Jurkat, Clone E6-1 (cell line): ENCODE measurements at places on chromosomes 1 and 21.

- DNase-seq = no peak
Measured at GRCh38 chr1:236543065-236543669, 19.4 kb downstream of the LGALS8 start.

GRCh38 chr21:16180614-16181013 lies 450.8 kb downstream of the USP25 start:
- DNase-seq = no peak

DNA sequence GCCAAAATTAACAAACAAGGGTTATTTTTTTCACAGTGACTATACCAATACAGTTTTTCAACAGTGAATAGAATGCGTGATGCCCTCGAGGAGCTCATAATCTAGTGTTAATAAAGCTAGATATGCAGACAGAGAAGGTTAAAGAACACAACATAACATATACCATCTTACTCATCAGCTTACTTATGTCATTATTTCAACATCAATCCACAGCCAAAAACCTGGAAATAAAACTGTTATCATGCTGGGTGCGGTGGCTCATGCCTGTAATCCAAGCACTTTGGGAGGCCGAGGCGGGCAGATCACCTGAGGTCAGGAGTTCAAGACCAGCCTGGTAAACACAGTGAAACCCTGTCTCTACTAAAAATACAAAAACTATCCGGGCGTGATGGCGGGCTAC lies 6.1 kb downstream of the STX6 start:
- no peak for DNase-seq

DNA sequence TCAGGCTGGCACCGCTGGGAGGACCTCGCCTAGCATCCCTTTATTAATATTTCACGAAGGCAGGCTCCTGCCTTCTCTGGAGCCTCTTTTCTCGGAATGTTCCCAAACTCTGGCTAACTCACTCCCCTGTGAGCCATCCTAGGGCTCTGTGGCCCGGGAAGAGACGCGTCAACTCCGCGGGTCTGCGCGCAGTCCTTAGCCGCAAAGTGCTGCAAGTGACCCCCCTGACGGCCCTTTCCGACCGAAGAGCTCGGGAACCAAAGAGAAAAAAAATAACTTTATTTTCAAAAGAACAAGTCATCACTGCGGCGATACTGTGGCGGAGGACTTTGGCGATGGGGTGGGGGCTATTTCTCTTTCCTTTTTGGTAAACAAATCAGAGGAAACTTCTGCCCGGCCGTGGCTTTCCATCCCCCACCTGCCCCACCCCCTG lies 14.6 kb downstream of the NR5A2 start:
- DNase-seq = no peak

GRCh38 chr21:15274701-15275485 lies 210.1 kb upstream of the NRIP1 start:
- no peak for DNase-seq

GRCh38 chr1:213666113-213666512 lies 321.7 kb upstream of the PROX1 start:
- DNase-seq = peak; percentile 18

GRCh38 chr1:2990376-2991115 lies 30.7 kb upstream of the ACTRT2 start:
- no peak for DNase-seq

GRCh38 chr1:28021064-28021463 lies 61.3 kb downstream of the XKR8 start:
- DNase-seq = no peak
